ENCODE measurements at places on chromosomes 6 and 20. TPM values are rescaled to one million over a fixed set of nuclear protein-coding genes. Genes with fewer than 3 reads are reported as not detected.

PDYN gene
- not detected for total RNA-seq

BAG2 gene
- total RNA-seq, result 9.6 TPM

SIRPA gene
- total RNA-seq, result not detected

UST gene
- total RNA-seq, result 2.3 TPM

MLIP gene
- not detected for total RNA-seq
